HepG2 (cell line): ENCODE measurements at places on chromosomes 6 and 20. TPM values are rescaled to one million over a fixed set of nuclear protein-coding genes. Genes with fewer than 3 reads are reported as not detected.

PCNA gene
- polyA plus RNA-seq, result 174 and 229 TPM in 2 replicates

DNA sequence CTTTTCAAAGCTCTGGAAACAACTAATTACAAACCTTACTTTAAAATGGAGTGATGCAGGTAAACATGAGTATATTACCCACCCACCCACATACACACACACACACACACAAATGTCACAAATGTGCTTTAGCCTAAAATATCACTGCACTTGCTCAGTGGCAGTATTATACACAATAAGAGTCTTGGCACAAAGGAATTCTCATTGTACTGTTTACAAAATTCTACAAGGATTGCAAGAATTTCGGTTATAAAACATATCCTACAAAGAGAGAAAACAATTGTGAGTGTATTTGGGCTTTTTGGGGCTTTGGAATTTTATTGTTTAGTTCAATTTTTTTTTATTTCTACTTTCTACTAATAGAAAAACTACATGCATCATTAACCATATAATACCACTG is 113.2 kb upstream of the BEND6 start:
- no peak overlapping the region for H3K4me3 ChIP-seq
- H3K27ac ChIP-seq, result no peak overlapping the region
- DNase-seq, result no peak
- peaks cover 7% of the 10 kb centered on the region; the same call in 2 of the 3 replicates for H3K27me3 ChIP-seq
- H3K36me3 ChIP-seq, result no peaks in the 10 kb centered on the region

TNNC2 gene
- 1.8 and 2.5 TPM in 2 replicates for polyA plus RNA-seq

DNA sequence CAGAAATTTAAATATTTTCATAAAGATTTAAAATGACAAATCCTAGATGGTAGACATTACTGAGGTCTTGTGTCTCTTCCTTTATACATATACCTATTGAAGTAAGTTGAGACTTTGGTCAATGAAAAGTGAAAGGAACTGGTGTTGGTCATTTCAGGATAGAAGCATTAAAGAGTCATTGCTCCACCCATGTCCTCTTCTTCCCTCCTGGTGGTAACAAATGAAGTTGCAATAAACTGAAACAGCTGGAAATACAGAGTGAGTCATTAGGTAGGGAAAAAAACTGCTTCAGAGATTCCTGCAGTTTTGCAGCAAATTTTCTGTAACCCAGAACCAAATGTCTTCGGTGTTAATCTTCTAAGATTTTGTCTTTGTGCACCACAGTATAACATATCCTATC is 448.0 kb downstream of the EYS start:
- no peaks in the 10 kb centered on the region for H3K4me1 ChIP-seq
- H3K4me3 ChIP-seq, result no peak overlapping the region
- no peaks in the 10 kb centered on the region for H3K27me3 ChIP-seq
- DNase-seq, result peak; percentile 11

HUS1B gene
- polyA plus RNA-seq, result 0.18 TPM in 1 of 2 replicates, not detected in the other
